GM23248 (cell line): ENCODE measurements at places on chromosomes 3 and 15.
A peak's percentile ranks its signal among the peaks of the same experiment; 100 is the strongest.

DNA sequence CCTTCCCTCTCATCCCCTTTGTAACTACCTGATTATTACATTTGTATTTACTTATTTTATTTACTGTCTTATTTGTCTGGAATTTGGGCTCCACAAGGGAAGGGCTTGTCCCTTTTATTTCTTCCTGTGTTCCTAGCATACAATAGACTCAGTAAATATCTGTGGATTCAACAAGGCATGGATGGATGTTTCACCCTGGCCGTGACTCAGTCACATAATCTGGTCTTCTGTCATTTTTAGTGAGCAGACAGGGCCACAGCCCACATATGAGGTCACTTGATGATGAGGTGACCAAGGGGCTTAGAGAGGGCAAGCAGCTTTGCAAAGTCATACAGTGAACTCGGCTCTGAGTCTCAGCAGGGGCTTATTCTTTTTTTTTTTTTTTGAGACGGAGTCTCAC is 7.8 kb upstream of the DAG1 start:
- H3K4me1 ChIP-seq = peaks cover 15% of the 10 kb centered on the region
- H3K4me3 ChIP-seq = no peak overlapping the region
- H3K27me3 ChIP-seq = no peaks in the 10 kb centered on the region
- H3K27ac ChIP-seq = peak overlapping the region; percentile 51
- DNase-seq = peak; percentile 81
- no peaks in the 10 kb centered on the region for H3K36me3 ChIP-seq

DNA sequence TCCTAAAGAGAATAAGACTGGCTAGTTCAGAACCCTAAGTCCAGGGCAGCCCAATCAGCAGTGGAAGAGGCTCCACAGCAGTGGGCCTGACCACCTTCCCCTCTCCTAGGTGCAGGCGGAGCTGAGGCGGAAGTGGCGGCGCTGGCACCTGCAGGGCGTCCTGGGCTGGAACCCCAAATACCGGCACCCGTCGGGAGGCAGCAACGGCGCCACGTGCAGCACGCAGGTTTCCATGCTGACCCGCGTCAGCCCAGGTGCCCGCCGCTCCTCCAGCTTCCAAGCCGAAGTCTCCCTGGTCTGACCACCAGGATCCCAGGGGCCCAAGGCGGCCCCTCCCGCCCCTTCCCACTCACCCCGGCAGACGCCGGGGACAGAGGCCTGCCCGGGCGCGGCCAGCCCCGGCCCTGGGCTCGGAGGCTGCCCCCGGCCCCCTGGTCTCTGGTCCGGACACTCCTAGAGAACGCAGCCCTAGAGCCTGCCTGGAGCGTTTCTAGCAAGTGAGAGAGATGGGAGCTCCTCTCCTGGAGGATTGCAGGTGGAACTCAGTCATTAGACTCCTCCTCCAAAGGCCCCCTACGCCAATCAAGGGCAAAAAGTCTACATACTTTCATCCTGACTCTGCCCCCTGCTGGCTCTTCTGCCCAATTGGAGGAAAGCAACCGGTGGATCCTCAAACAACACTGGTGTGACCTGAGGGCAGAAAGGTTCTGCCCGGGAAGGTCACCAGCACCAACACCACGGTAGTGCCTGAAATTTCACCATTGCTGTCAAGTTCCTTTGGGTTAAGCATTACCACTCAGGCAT is 33.7 kb downstream of the VIPR1 start:
- H3K4me3 ChIP-seq = no peak overlapping the region
- H3K27ac ChIP-seq = no peak overlapping the region
- DNase-seq = peak; percentile 38
- no peaks in the 10 kb centered on the region for H3K36me3 ChIP-seq

DNA sequence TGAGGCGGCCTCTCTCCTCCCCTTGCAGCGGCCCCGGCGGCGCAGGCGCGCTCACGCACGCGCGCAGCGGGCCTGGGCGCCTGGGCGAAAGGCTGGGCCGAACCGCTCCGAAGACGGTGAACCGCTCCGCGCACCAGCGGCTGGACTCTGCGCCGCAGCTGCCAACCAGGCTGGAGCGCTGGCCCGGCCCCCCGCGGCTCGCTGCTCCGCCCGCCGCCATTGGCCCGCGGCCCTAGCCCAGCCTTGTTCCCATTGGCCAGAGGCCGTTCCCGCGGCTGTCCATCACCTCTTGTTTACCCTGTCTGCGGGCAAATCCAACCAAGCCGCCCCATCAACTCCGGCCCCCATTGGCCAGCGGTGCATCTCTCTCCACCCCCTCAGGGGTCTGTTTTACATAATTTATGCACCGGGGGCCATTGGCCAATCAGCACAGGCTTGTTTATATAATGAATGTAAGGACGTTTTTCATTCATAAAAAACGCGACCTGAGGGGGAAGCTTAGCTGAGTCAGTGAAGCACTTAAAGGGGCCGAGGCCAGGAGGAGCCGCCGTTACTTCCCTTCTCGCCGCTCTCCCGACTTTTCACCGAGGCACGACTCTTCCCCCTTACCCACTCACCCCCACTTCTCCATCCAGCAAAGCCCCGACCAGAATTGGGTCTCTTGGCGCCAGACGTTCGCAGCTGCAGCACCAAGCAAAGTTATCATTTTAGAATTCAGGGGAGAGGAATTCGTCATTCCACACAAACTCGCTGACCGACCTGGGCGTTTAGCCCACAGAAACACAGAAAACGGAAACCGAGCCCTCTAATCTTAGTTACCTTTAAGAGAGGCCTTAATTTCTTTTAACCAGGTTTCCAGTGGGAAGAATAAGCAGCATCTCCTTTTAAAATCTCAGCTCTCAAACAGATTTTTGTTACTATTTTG is at the start of gene ETV5:
TSS of gene ETV5 (minus strand) at position 149 of the 925 bp plus-strand sequence. CDS start 3,221 bp downstream, outside the sequence.
- peak within 1 kb of the TSS; percentile 87 for H3K4me3 ChIP-seq
- peak within 1 kb of the TSS; percentile 87 for H3K27ac ChIP-seq
- peak; percentile 100 for DNase-seq
- H3K4me1 ChIP-seq = peaks cover 29% of the 10 kb centered on the region
- no peaks in the 10 kb centered on the region for H3K36me3 ChIP-seq

GRCh38 chr3:149016669-149017541 is 25.6 kb downstream of the GYG1 start:
- H3K4me3 ChIP-seq = 0 out of 2 replicates have a peak overlapping the region, but pooled peaks have one; percentile 9
- peaks cover 22% of the 10 kb centered on the region for H3K36me3 ChIP-seq
- no peaks in the 10 kb centered on the region for H3K27me3 ChIP-seq
- peak; percentile 96 for DNase-seq
- H3K27ac ChIP-seq = peak overlapping the region; percentile 78

DNA sequence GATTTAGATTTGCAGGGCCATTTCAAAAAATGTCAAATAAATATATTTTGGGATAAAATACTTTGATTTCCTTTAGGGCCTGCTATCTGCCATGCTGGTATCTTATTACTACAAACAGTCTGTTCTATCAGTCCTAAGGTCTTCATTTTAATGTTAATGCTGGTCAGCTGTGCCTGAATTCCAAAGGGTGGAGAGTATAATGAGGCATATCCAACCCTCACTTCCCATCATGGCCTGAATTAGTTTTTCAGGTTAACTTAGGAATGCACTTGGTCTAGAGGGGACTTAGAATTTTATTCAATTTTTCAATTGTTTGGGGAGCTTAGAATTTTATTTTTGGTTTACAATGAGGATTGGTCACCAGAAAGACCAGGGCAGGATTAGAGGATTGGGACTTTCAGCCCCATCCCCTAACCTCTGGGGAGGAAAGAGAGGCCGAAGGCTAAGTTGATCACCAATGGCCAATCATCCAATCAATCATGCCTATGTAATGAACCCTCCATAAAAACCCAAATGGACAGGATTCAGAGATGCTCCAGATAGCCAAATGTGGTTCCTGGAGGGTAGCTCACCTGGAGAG is 17.8 kb upstream of the CP start:
- no peak overlapping the region for H3K27ac ChIP-seq
- H3K4me1 ChIP-seq = peaks cover 4% of the 10 kb centered on the region; the same call in 1 of the 2 replicates
- no peaks in the 10 kb centered on the region for H3K27me3 ChIP-seq
- H3K36me3 ChIP-seq = no peaks in the 10 kb centered on the region
- no peak for DNase-seq

GRCh38 chr3:73572368-73572767 is 52.4 kb downstream of the PDZRN3 start:
- no peaks in the 10 kb centered on the region for H3K36me3 ChIP-seq
- H3K4me1 ChIP-seq = peaks cover 11% of the 10 kb centered on the region
- no peak overlapping the region for H3K4me3 ChIP-seq
- H3K27ac ChIP-seq = no peak overlapping the region

DNA sequence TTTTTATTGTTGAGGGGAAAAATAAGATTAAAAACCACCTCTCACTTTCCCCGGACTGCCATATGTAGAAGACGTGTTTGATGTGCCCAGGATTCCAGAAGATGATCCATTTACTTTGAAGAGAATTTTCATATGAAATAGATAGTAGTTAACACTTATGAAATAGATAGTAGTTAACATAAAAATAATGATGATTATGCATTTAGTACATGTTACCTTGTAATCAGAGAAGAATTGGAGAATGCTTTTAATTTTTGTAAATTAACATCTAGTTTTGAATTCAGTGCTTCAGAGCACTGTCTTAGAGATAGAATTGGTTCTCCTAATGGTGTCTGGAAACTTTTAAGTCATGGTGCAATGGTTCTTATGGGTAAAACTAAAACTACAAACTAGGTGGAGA is 46.1 kb upstream of the CRTC3 start:
- no peak for DNase-seq
- peaks cover 72% of the 10 kb centered on the region for H3K36me3 ChIP-seq
- H3K4me3 ChIP-seq = no peak overlapping the region
- no peaks in the 10 kb centered on the region for H3K27me3 ChIP-seq
